ENCODE measurements at places on chromosomes 6 and 20.

GRCh38 chr6:100130630-100131029, 136.6 kb upstream of the MCHR2 start:
- no peak for DNase-seq

GRCh38 chr6:69343851-69344250, 453.0 kb downstream of the LMBRD1 start:
- no peak for DNase-seq

DNA sequence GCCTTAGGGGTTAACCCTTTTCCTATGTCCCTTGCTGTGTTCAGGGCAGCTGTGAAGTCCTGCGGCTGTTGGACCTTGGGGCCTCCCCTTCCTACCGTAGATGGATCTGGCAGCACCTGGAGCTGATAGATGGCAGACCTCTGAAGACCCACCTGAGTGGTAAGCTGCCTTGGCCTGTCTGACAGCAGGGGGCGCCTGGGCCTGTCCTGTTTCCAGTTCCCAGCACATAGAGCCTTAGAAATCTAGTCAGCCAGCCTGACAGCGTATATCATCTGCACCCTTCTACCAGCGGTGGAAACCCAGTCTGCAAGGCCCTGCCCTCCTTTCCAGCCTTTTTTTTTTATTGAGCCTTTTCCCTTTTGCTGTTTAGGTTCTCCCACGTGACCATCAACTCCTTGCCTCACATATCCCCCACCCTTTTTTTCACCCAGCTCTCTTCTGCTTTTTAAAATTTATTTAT, 26.6 kb downstream of the CNBD2 start:
- DNase-seq: peak; percentile 74

GRCh38 chr6:36019167-36019566, 5.3 kb downstream of the SLC26A8 start:
- DNase-seq: no peak
